ENCODE measurements at places on chromosomes 7 and 10.
A peak's percentile ranks its signal among the peaks of the same experiment; 100 is the strongest.

DNA sequence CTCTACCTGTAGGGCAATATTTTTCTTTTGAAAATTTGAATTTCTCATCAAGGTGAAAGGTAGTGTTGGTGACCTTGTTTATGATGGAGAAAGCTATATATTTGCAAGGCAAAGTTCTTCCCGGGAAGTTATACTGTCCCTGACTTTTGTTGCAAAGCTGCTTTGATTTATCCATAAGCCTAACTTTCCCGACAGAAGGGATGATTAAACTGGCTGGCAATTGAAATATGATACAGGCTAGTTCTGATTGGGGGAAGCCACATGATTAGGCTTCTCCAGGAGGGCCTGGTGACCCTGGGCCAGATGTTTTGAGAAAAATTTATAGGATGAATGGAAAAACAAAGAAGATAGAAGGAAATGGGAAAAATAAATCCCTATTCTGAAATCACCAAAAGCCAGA is 215.5 kb downstream of the ACTR3B start:
- no peaks in the 10 kb centered on the region for H3K27me3 ChIP-seq
- H3K27ac ChIP-seq, result no peak overlapping the region
- no peak for DNase-seq
- no peaks in the 10 kb centered on the region for H3K4me1 ChIP-seq
- H3K4me3 ChIP-seq, result no peak overlapping the region

DNA sequence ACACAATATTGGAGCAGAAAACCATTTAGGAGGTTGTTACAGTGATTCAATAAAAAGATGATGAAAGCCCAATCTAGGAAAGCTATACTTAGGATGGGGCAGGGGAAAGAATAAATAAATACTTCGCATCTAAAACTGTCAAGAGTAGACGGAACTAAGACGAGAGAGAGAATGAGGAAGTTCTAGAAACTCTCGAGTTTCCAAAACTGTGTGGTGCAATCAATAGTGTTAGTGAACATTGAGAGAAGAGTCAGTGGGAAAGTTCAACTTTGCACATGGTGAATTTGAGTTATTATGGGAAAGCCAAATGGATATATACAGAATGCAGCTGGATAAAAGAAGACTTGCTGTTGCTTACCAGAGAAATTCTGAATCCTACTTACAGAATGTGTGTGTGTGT is 133.8 kb upstream of the MEOX2 start:
- no peak overlapping the region for H3K27ac ChIP-seq
- H3K36me3 ChIP-seq, result no peaks in the 10 kb centered on the region
- H3K4me1 ChIP-seq, result peaks cover 5% of the 10 kb centered on the region
- H3K4me3 ChIP-seq, result no peak overlapping the region

- no peaks in the 10 kb centered on the region for H3K36me3 ChIP-seq
- no peak for DNase-seq
- no peak overlapping the region for H3K4me3 ChIP-seq
- H3K27me3 ChIP-seq, result no peaks in the 10 kb centered on the region
- H3K27ac ChIP-seq, result no peak overlapping the region
Measured at GRCh38 chr7:101681170-101682007, 52.3 kb upstream of the MYL10 start.

GRCh38 chr10:64977915-64978314 is 1456.7 kb downstream of the REEP3 start:
- no peaks in the 10 kb centered on the region for H3K4me1 ChIP-seq
- DNase-seq, result no peak
- no peaks in the 10 kb centered on the region for H3K27me3 ChIP-seq
- no peaks in the 10 kb centered on the region for H3K36me3 ChIP-seq

DNA sequence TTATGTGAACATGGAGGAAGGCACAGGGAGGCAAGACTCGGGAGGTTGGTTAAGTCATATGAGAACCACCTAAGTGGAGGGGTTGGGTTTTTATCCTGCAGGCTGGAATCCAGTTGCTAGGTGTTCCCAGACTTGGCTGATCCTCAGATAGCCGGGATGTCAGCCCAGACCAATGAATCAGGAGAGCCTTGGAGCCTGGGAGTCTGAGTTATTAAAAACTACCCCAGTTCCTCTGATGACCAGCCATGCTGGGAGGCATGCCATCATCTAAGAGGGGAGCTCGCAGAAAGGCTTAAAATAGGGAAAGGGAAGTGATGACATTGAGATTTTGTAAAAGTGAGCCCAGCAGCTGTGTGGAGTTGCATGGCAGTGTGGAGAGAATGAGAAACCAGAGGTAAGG is 238.1 kb downstream of the ZNF248 start:
- H3K27me3 ChIP-seq, result no peaks in the 10 kb centered on the region
- no peaks in the 10 kb centered on the region for H3K4me1 ChIP-seq
- H3K4me3 ChIP-seq, result no peak overlapping the region
- no peak overlapping the region for H3K27ac ChIP-seq

- no peak for DNase-seq
- H3K27ac ChIP-seq, result no peak overlapping the region
- H3K27me3 ChIP-seq, result no peaks in the 10 kb centered on the region
- no peaks in the 10 kb centered on the region for H3K36me3 ChIP-seq
Measured at GRCh38 chr7:100190048-100190711, 12.5 kb downstream of the STAG3 start.

DNA sequence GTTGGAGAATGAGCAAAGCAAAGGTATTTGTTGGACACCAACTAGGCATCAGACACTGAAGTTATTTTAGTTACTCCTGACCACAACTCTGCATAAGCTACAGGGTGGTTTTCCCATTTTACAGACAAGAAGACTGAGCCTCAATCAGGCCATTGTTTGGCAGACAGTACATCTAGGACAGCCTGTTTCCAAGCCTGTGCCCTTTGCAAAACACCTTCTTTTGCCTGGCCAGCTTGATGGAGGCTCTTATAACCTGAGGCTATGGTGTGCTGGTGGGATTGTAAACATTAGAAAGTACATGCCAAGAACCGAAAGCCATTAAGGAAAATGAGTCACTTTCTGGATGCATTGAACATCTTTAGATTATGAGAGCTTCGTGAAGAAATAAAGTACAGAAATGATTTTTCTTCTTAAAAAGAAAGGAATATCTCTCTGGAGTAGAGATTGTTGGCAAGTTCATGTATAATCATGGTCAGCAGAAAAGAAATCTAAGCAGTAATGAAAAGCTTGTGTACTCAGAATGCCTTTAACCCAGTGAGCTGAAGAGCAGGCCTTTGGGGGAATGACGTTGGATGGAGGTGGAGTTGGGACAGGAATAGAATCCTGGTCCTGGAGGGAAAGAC is 140.6 kb downstream of the KIAA1217 start:
- H3K4me1 ChIP-seq, result peaks cover 34% of the 10 kb centered on the region
- H3K27me3 ChIP-seq, result no peaks in the 10 kb centered on the region
- no peak overlapping the region for H3K4me3 ChIP-seq
- no peak for DNase-seq
- H3K36me3 ChIP-seq, result no peaks in the 10 kb centered on the region
- H3K27ac ChIP-seq, result no peak overlapping the region

DNA sequence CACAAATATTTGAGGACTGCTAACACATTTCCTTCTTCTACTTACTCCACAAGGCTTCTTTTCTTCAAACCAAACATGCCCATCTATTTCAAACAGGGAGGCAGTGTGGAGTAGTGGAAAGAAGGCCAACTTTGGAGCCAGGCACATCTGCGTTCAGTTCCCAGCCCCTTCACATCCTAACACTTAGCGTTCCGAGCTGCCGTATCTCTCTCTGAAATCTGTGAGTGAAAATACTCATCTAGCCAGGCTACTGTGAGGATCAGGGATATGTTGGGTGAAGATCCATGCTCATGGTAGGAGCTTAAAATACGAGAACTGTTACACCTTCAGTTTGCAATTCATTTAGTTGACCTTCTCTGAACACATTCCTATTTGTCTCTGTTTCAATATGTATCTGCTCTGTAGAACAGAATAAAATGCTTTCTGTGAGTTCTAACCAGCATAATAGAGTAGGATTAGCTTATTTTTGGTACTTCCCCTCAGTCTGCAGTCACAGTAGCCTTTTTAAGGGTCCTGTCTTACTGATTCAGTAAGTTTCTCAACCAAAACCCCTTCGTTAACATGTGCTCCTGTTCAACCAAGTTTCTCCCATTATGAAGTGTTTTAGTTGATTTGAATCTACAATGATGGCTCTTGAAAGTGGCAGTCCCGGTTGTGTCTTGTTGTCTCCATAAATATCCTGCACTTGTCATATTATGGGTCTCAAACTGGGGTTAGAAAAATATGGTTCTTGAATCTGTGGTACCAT is 3.3 kb upstream of the MEST start:
- DNase-seq, result no peak
- peaks cover 39% of the 10 kb centered on the region for H3K4me1 ChIP-seq
- no peak overlapping the region for H3K27ac ChIP-seq
- H3K36me3 ChIP-seq, result no peaks in the 10 kb centered on the region
- H3K27me3 ChIP-seq, result no peaks in the 10 kb centered on the region

GRCh38 chr10:90751107-90751997 is 106.5 kb downstream of the HTR7 start:
- no peaks in the 10 kb centered on the region for H3K27me3 ChIP-seq
- no peaks in the 10 kb centered on the region for H3K36me3 ChIP-seq

GRCh38 chr7:130180571-130181262 is 24.5 kb downstream of the TMEM209 start:
- H3K27ac ChIP-seq, result no peak overlapping the region
- no peak for DNase-seq
- H3K4me3 ChIP-seq, result no peak overlapping the region
- H3K27me3 ChIP-seq, result no peaks in the 10 kb centered on the region
- no peaks in the 10 kb centered on the region for H3K4me1 ChIP-seq

DNA sequence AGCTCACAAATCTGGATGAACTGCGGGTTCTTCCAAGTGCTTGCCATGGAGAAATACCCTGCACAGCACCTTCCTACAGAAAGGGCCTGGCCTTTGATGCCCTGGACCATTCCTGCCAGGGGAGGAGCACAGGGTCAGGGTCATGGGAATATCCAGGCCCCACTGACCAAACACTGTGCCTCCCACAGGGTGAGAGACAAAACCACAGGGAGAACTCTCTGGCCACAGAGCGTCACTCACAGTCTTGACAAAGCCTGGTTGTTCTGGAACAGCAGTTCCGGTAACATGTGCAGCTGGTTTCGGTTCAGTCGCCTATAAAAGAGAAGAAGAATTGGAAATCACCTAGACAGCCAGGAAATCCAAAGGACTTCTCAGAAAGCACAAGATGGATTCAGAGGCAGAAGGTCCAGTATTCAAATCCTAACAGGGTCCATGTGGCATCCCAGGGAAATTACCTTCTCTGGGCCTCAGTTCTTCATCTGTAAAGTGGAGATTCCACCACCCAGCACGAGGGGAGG is 28.1 kb downstream of the SLIT1 start:
- no peaks in the 10 kb centered on the region for H3K27me3 ChIP-seq
- H3K4me3 ChIP-seq, result no peak overlapping the region
- H3K27ac ChIP-seq, result no peak overlapping the region
- no peaks in the 10 kb centered on the region for H3K4me1 ChIP-seq
- DNase-seq, result no peak
- no peaks in the 10 kb centered on the region for H3K36me3 ChIP-seq

DNA sequence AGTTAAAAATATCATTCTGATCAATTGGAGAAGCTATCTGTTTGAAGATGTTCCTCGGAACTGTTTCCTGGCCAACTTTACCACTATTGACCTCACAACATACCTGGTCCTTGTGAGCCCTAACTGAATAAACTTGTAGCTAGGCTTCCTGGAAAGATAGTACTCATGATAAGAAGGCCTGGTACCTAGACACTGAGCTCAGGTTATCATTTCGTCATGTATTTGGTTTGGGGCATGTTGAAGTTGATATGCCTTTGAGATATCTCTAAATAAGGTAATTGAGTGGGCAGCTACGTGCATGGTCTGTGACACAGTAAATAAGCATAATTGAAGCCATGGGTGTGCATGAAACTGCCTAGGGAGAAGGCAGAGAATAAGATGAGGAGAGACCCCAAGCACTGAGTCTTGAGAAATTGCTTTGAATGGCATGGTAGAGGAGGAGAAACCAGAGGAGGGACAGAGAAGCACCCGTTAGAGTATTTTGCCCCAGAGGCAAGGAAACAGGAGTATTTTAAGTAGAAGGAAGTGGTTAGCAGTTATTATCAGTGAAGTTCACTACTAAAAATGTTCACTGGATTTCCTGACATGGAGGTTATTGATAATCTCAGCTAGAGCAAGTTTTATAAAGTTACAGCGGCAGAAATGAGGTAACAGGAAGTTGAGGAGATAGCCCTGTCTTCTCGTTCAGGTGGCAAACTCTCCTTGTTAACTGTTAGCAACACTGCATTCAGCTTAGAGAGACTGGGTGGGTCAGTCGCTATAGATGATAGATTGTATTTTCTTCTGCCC is 55.6 kb downstream of the CC2D2B start:
- no peaks in the 10 kb centered on the region for H3K4me1 ChIP-seq
- H3K4me3 ChIP-seq, result no peak overlapping the region
- H3K36me3 ChIP-seq, result no peaks in the 10 kb centered on the region
- DNase-seq, result no peak
- H3K27me3 ChIP-seq, result no peaks in the 10 kb centered on the region

GRCh38 chr10:21327289-21327993 is 198.0 kb downstream of the SKIDA1 start:
- H3K4me1 ChIP-seq, result peaks cover 19% of the 10 kb centered on the region
- no peak overlapping the region for H3K27ac ChIP-seq
- H3K36me3 ChIP-seq, result no peaks in the 10 kb centered on the region

GRCh38 chr7:145511004-145511403 is 605.6 kb upstream of the CNTNAP2 start:
- DNase-seq, result no peak
- H3K27me3 ChIP-seq, result no peaks in the 10 kb centered on the region
- no peak overlapping the region for H3K27ac ChIP-seq
- H3K36me3 ChIP-seq, result no peaks in the 10 kb centered on the region

- DNase-seq, result no peak
- no peaks in the 10 kb centered on the region for H3K27me3 ChIP-seq
- no peak overlapping the region for H3K4me3 ChIP-seq
- H3K4me1 ChIP-seq, result no peaks in the 10 kb centered on the region
- no peak overlapping the region for H3K27ac ChIP-seq
- H3K36me3 ChIP-seq, result peaks cover 18% of the 10 kb centered on the region
Measured at GRCh38 chr7:102244601-102245000, 42.1 kb upstream of the SH2B2 start.

- H3K4me3 ChIP-seq, result no peak overlapping the region
- no peak for DNase-seq
- H3K4me1 ChIP-seq, result peaks cover 1% of the 10 kb centered on the region
Measured at GRCh38 chr7:143929224-143929920, 5.7 kb upstream of the OR2F2 start.

DNA sequence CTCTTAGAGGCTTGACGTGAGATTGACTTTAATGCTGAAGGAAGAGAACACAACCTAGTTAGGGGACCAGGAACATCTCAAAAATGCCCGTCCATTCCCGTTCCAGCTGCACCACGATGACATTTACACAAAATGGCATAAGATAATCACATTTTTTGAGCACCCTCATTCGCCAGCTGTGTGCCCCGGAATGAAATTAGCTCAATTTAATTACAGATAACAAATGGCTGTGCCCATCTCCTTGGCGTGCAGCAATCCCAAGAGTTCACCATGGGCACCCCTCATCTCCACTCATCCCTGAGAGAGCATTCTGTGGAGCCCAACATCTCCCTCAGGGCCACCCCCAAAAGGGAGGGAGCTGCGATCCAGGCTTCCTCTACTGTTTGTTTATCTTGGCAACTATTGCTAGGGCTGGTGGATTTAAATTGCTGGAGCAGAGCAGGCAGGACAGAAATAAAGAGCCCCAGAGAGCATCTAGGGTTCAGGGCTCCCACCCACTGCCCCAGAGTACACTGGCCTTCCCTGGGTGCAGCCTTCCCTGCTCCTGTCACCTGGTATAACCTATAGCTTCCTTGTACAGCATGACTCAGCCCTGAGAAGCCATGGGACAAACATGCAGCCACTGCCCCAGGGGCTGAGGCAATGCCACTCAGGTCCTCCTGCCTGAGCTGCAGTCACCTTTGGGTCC is 263.5 kb downstream of the ZEB1 start:
- peaks cover 33% of the 10 kb centered on the region for H3K4me1 ChIP-seq
- H3K27ac ChIP-seq, result peak overlapping the region; percentile 38
- H3K36me3 ChIP-seq, result no peaks in the 10 kb centered on the region
- H3K4me3 ChIP-seq, result no peak overlapping the region
- DNase-seq, result no peak

Data from esophagus muscularis mucosa (tissue), 4 donors.